ENCODE measurements at places on chromosomes 12 and 14.

DNA sequence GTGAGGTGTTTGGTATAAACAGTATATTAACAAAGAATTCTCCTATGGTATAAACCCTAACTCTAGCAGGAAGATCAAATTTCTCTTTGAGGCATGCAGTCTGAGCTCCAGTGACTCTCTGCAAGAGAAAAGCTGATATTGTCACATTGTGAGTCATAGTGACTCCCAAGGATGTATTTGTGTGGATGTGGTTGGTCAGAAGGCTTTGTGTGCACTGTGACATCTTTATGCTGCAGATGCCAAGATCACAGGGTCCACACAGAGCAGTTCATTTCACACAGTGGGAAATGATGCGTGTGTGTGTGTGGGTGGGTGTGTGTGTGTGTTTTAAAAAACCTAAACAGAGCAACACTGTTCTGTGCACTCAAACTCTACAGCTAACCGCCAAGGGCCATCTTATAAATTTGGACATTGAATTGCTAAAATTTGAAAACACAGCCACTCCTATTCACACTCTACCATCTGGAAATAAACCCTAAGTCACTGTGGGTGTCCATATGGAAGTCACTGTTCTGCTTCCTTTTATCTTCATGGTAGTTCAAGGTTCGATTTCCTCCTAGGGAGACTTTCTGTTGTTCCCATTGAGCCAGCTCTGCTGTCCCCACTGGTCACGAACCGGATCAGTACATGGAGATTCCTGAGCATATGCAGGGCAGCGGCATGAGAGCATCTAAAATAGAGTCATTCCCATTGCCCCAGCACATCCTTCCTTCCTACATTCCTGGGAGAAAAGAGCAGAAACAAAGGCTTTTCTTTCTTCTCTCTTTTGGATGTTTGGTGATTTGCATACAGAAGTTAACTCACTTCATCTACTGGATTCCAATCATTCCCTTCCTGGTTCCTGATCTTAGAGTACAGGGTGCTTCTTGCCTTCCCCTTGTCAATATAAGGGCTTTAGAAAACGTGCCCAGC lies 727.6 kb downstream of the DIO2 start:
- no peak for DNase-seq

DNA sequence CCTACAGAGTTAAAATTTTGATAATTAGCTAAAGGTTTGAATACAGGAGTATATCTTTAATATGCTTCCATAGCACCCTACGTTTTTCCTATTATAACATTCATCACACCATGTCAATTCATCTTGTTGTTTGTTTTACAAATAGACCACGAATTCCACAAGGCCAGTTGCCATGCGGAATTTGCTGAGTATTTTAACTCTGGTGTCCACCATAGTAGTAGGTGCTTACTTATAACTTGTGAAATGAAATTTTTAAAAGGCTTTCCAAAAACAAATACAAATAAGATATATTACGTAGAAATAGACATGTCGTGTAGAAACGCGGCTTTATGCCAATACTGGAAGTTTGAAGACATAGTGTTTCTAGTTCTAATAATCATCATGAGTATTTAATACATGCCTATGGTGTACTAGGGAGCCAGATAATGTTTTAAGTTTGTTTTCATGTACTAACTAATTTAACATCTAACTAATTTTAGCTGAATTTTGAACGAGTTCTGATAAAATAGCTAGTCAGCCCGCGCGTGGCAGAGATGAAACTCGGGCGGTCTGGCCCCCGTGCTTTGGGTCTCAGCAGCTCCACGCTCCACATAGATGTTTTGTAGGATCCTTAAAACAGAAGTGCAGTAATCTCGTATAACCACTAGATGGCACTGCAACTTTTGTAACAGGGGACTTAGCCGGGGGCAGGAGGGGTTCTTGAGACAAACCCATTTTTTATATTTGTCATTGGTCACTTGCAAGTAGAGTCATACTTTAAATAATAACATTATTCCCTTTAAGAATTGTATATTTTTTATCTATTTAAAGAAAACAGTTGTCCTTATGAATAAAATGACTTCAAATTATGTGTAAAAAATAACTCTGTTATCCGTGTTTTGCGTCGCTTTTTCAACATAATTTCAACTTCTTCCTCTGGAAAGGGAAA lies 10.2 kb downstream of the CD69 start:
- no peak for DNase-seq

GRCh38 chr12:101501410-101501995 lies 26.4 kb downstream of the SPIC start:
- DNase-seq, result no peak

DNA sequence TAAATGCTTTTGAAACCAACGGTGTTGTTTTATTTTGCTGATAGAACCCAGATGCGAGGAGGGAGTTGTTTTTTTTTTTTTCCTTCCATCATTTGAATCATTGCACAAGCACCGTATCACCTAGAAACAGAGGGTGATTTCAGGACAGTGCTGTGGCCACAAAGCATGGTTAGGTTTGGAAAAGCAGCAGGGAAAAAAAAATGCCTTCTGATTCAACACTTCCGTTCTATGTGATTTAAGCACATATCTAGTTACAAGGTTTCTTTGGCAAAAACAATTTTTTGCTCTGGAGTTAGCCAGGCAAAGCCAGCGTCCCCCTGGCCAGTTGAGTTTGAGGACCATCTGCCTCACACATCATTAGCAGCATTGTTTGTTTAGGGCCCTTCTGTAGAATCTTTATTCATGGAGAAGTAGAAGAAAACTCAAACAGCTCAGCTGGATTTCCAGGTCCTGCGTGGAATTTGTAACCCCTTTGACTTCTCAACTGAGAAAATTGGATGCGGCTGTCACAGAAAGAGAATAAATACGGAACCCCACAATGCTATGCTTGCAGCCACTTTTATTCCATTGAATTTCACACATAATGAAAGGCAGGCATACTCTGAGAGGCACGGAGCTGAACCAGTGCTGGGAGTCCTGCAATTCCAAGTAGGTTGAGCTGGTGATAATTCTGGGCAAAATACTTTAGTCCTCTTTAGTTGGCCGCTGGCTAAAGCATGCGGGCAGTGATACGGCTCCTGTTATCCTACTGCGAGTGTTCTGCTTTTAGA lies 17.0 kb upstream of the WNT5B start:
- DNase-seq, result no peak

DNA sequence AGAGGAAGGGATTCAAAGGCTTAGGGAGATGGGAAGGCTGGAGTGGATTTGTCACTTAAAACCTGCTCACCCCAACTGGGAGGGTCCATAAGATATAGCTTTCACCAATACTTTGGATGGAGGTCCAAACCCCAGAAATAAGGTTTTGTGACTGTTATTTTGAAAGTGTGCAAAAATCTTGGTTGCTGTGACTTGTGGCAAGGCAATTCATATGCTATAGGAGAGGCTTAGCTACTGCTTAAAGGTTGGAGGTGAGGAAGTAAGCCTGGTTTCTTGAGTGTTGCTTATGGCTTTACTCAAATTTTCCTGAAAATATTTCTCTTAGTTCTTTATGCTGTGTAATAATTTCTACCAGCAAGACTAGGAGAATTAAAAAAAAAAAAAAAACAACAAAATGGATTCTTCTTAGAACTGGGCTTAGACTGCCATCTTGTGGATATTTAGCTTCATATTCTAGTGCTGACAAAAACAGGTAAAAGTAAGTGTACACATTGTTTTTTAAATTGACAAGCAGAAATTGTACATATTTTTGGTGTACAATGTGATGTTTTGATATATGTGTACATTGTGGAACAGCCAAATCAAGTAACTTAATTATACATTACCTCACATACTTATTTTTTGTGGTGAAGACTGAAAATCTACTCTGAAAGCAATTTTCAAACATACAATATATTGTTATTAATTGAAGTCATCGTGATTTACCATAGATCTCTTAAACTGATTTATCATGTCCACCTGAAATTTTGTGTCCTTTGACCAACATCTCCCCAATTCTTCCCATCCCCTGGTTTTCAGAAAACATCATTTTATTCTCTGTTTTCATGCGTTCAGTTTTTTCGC lies 23.0 kb downstream of the PDE6H start:
- DNase-seq, result no peak

DNA sequence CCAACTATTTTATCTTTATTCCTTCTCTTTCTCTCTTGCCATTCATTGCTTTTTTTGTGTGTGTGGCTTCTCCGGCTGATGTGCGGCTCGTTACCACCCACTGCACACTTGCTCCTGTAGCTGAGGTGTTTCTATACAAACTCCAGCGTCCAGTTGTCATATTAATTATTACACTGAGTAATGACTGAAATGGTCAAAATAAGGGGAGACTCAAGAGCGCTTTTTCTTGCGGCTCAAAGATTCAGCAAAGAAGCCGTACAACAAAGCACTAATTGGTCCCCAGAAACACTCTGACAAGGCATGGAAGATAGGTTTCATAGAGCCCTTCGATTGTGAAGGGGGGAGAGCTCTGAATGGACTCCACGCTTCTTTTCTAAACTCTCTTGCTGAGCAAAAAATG lies 5.6 kb upstream of the ASCL1 start:
- no peak for DNase-seq

- no peak for DNase-seq
Observed at GRCh38 chr12:69578283-69578682, 7.0 kb upstream of the CCT2 start.

DNA sequence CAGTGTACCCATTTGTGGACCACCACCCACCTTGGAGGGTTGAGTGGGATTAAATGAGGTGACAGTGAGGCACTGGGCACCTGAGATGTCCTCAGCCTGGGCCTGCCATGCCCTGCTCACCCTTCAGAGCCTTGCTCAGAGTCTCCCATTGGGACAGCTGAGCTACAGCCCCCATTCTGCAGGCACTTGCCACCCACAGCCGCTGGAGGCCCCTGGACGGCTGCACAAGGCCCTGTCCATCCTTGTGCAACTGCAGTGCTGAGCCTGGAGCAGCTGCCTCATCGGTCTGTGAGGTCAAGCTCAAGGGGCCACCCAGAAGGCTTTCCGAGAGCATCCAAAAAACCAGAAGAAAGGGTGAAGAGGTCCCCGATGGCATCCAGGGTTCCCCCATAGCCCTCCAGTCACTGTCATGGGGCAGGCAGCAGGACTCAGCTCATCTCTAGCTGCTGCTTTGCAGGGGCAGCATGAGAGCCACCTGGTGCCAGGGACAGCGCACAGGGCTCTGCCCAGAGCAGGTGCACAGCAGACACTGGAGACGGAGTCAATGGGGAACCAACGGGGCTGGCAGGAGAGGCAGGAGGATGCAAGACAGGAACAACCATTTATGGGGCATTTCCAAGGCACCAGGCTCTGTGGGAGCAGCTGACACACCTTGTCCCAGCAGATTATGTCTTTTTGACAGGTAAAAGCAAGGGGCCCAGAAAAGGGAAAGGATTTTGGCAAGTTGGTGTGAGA lies 84.6 kb downstream of the ARL6IP4 start:
- no peak for DNase-seq

DNA sequence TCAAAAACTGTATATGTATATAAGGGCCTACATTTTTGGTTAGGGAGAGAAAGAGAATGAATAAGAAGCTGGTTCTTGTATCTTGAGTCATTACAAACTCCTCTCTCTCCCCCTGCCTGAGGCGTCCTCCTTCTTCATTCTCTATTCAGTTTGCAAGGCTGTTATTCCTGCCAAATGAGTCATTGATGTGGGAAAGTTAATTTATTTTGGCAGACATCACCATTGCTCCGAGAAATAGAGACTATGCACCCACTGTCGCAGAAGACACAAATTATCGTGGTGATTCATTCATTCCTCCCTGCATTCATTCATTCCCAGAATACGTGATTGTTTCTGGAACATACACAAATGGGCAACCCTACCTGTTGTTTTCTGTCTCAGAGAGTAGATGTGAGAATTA lies 112.5 kb upstream of the MED13L start:
- DNase-seq, result no peak

DNA sequence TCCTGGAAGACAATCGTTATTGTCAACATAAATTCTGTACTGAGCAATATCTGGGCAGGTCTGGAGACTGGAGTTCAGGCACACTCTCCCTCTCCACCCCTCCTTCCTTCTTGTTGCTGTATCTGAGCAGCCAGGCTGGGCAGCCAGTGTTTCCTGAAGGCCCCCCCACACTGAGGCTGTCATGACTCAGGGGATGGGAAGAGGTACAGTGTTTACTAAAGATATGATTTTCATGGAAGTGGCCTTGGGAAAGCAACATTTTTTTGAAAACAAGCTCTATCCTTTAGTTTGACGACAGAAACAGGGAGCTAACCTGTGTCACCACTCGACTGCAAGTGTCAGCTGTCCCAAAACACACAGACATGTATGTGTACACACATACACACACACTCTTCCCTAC lies 1485.4 kb upstream of the TMEM132C start:
- no peak for DNase-seq

DNA sequence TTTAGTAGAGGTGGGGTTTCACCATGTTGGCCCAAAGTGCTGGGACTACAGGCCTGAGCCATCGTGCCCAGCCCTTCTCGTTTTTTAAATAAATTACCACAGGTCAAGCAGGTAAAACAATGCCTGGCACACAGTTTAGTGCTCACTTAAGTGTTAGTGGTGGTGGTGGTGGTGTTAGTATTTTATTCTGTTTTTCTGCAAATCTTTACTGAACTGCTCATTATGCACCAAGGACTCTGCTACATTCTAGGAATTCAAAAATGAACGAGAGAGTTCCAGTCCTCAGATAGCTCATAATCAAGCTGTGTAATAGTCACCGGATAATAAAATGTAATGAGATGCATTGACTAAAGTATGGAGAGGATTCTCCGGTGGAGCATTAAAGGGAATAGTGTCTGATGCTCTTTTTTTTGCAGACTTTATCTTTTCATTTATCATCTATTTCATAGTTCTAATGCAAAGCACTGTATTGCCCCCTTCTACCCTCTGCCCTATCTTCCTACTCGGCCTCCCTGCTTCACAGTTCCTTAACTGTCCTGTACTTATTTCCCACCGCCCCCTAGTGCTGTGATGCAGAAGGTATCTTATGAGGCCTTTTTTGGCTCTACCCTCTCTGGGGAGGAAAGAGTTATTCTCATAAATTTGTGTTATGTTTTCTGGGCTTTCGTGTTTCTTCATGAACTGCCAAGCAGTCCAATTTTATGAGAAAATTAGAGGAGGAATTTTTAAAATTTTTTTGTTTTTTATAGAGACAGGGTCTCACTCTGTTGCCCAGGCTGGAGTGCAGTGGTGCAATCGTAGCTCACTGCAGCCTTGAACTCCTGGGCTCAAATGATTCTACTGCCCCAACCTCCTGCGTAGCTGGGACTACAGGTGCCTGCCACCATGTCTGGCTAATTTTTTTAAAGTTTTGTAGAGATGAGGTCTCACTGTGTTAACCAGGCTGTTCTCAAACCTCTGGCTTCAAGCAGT lies 1.0 kb downstream of the ITFG2 start:
- DNase-seq, result no peak

DNA sequence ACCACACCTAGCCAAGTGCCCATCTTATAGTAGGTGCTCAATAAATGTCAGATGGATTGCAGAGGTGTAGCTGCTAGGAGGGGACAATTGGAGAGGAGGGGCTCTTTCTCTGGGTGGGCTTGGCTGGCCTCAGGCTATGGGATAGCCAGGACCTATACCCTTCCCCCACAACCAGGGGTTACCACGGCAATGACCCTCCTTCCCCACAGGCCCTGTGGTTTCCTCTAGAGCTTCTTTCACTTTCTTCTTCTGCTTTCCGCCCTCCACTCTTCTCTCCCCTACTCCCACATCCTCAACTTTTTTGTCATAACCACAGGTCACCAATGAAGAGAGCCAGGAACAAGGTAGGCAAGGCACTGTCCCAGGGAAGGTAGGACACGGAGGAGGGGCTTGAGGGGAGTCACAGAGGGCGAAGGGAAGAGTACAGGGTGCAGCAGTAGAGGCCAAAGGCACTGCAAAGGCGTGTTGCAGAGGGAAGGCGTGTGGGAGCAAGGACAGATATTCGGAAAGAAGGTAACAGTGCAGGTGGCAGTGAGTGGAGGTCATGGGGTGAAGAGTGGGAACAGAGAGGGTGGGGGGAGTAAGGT lies 1.9 kb upstream of the ITGB7 start:
- DNase-seq, result no peak
